T-helper 2 cell (primary cell): ENCODE measurements at places on chromosomes 16 and 17.
A peak's percentile ranks its signal among the peaks of the same experiment; 100 is the strongest.

GRCh38 chr16:27728691-27729090 lies 178.7 kb downstream of the KATNIP start:
- no peak for DNase-seq

- DNase-seq, result no peak
Measured at GRCh38 chr16:17266608-17267313, 204.0 kb downstream of the XYLT1 start.

DNA sequence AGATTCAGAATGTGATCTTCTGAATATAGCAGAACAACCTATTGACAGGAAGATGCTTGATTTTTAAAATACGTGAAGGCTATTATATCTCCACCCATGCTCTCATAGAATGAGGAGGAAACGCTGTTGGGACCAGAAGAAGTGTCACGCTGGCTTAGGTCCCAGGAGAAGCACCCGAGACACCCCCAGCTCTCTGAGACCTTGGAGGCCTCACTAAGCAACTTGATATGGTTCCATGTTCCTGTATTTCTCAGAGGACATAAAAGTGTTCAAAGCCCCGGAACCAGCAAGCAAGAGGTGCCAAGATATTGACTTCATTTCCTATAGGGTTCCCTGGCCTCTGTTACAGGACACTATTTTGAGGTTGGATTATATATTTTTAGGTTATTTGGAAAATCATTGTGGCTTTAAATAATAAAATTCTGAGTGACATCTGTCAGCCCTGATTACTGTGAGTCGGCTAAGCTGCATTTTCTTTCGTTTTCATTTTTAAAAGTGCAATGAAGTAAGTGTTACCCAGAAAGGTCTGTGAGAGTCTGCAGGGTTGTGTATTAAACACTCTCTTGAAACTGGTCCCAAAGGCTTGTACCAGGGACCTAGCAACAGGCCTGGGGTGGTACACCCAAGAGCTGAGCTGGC lies 400.0 kb downstream of the SOX9 start:
- no peak for DNase-seq

- no peak for DNase-seq
Measured at GRCh38 chr17:29577001-29577370, 8.5 kb downstream of the TP53I13 start.

DNA sequence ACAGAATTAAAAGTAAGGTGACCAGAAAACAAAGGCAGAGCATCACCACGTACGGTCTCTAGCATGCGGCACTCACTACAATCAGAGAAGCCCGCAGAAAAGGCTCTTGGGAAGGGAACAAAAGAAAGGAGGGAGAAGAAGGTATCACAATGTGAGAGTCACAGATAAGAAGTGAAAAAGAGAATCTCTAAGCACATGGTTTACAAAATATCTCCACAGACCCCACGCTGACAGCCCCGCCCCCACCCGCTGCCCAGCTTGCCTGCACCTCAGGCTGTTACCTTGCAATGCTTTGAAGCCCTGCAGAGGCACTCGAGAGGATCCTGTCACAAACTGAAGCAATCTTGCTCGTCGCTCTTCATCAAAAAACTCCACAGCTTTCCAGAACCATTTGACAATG lies 40.5 kb downstream of the CEP95 start:
- no peak for DNase-seq

DNA sequence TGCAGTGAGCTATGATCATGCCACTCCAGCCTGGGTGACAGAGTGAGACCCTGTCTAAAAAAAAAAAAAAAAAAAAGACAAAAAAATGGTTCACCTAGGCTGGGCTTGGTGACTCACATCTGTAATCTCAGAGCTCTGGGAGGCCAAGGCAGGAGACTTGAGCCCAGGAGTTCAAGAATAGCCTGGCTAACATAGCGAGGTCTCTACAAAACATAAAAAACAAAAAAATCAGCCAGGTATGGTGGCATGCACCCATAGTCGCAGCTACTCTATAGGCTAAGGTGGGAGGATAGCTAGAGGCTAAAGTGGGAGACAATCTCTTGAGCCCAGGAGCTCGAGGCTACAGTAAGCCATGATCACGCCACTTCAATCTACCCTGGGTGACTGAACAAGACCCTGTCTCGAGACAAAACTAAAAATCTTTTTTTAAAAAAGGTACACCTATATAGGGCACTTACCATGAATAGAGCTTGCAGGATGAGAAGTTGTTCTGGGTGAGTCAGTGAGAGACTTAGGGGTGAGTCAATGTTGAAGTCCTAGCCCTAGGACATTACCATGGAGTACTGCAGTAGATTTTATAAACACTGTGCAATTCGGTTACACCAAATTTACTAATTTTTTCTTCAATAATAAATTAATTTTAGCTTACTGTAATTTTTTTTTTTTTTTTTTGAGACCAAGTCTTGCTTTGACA lies 19.0 kb downstream of the USP32 start:
- no peak for DNase-seq

DNA sequence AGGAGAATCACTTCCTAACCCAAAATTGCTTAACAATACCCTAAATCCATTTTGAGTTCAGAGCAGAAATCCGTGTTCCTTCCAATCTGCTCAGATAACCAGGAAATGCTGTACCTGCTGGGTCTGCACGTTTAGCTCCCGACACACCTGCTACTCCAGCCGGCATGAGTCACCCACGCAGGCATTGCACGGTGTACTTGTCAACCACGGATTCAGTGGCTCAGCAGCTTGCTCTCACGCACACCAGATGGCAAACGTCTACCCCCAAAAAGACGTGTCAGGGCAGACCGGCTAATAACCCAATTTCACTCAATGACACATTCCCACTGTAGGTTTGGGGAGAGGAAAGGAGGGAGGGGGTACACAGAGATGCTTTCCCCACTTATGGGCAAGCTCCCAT lies 468.1 kb downstream of the SOX9 start:
- DNase-seq, result peak; percentile 25

GRCh38 chr17:6796887-6797490 lies 21.0 kb downstream of the FBXO39 start:
- DNase-seq, result no peak

DNA sequence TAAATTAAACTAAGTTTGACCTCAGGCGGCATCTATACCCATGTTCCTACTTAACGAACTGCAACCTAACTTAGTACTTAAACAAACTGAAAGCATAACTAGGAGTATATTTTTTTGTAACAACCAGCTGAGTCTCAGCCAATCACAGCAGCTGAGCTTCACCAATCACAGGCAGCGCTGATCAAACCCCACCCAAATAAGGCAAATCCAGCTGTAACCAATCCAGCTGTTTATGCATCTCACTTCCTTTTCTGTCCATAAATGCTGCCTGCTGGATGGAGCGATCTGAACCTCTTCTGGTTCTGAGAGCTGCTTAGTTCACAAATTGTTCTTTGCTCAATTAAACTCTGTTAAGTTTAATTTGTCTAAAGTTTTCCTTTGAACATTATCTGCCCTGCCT lies 131.3 kb downstream of the PMP22 start:
- DNase-seq, result no peak
